CD4-positive, alpha-beta T cell treated with Interleukin-6 at 100 ng/mL for 8 hours (primary cell): ENCODE measurements at places on chromosomes 11 and 22.

GRCh38 chr11:133508468-133508867 is 23.8 kb downstream of the OPCML start:
- no peak for DNase-seq

- DNase-seq, result no peak
These were observed 835 bp upstream of the RHOD start for GRCh38 chr11:67055812-67056211.

GRCh38 chr11:73461964-73462363 is 85.8 kb downstream of the RELT start:
- no peak for DNase-seq

- no peak for DNase-seq
These were observed 113.6 kb downstream of the TEAD1 start for GRCh38 chr11:12787847-12788246.
